ENCODE measurements at places on chromosomes 1 and 21. TPM values are rescaled to one million over a fixed set of nuclear protein-coding genes. Genes with fewer than 3 reads are reported as not detected.

DNA sequence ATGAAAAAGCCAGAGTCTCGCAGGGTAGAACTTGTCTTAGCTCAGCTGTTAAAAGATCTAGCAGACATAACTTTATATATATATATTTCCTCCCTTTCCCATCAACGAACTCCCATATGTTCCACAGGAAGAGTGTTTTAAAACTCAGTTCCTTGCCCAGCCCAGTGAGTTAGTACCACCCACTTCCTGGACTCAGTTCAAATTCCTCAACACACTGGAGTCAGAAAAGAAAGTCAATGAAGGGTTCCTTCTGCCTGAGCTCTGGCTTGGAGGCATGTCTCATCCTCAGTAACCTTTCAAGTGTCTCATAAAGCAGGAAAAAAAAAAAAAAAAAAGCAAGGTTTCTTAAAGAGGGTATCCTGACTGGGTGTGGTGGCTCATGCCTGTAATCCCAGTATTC lies 15.6 kb downstream of the TPM3 start:
- peak overlapping the region; percentile 47 for H3K27ac ChIP-seq
- H3K4me3 ChIP-seq, result peak overlapping the region; percentile 0
- peaks cover 72% of the 10 kb centered on the region for H3K4me1 ChIP-seq
- H3K36me3 ChIP-seq, result peaks cover 68% of the 10 kb centered on the region
- no peak for DNase-seq
- H3K27me3 ChIP-seq, result no peaks in the 10 kb centered on the region

GRCh38 chr1:156134716-156135435 lies 18.5 kb upstream of the SEMA4A start:
- H3K27ac ChIP-seq, result no peak overlapping the region
- H3K27me3 ChIP-seq, result no peaks in the 10 kb centered on the region
- no peak for DNase-seq

GRCh38 chr1:21072721-21073120 lies 104.0 kb downstream of the EIF4G3 start:
- no peak for DNase-seq
- H3K4me3 ChIP-seq, result no peak overlapping the region
- H3K27ac ChIP-seq, result no peak overlapping the region
- H3K27me3 ChIP-seq, result no peaks in the 10 kb centered on the region
- peaks cover 3% of the 10 kb centered on the region for H3K4me1 ChIP-seq

GRCh38 chr1:20248971-20249612 lies 41.6 kb upstream of the VWA5B1 start:
- peaks cover 6% of the 10 kb centered on the region for H3K36me3 ChIP-seq
- peak overlapping the region; percentile 48 for H3K4me3 ChIP-seq
- peaks cover 18% of the 10 kb centered on the region for H3K4me1 ChIP-seq
- peaks cover 19% of the 10 kb centered on the region for H3K27me3 ChIP-seq
- DNase-seq, result peak; percentile 52

Gene SWT1
- total RNA-seq, result 1.4 TPM

All from activated naive CD8-positive, alpha-beta T cell treated with anti-CD3 and anti-CD28 coated beads for 36 hours (primary cell).